Inflammatory macrophage treated with lipopolysaccharide for 4 hours (primary cell): ENCODE measurements at places on chromosomes 16 and 17.

DNA sequence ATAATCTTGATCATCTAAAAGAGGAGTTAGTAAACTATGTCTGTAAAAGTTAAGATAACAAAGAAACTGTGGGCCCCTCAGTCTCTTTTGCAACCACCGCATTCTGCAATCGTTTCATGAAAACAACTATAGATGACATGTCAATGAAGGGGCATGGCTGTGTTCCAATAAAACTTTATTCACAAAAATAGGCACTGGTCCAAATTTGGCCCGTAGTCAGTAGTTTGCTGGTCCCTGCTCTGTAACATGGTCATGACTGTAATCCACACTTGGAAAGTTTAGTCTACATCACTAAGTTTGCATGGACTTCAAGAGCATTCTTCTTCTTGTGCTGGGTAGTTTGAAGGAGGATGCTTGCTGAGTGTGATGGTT is 299.3 kb upstream of the PSMD7 start:
- no peak for DNase-seq

GRCh38 chr17:39638317-39638716 is 1.4 kb downstream of the STARD3 start:
- DNase-seq, result no peak

- no peak for DNase-seq
These were observed 33.4 kb downstream of the RPTOR start for GRCh38 chr17:80577876-80578570.

DNA sequence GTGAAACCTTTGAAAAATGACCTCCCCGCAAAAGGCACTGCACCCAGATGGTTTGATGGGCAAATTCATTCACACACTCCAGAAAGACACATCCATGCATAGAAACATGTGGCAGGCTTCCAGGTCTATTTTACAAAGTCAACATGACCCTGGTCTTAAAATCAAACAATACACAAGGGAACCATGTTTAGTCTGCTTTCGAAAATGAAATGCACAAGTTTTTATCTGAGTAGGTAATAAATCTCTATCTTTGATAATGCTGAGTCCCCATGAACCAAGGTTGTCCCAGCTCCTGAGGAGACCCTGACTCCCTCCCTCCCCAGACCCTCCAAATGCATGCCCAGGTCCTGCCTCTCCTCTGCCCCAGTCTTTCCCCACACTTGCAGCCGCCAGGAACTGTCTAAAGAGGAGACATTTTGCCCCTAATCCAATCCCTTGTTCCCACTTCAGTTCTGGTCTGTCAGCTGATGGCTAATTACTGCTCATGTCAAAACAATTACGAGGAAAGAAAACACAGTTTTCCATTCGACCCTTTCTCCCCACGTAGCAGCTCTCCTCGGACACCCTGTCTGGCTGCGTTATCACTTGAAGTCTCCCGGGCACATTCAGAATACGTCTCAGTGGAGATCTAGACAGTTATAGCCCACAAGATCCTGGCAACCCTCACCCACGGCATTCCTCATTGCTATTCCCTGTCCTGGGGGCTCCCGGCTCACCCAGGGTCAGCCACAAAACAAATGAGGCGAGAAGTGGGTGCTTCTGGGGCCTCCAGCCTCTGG is 68.8 kb upstream of the RCVRN start:
- no peak for DNase-seq

GRCh38 chr17:7916808-7917207 is 719 bp upstream of the RNF227 start:
- DNase-seq, result no peak

DNA sequence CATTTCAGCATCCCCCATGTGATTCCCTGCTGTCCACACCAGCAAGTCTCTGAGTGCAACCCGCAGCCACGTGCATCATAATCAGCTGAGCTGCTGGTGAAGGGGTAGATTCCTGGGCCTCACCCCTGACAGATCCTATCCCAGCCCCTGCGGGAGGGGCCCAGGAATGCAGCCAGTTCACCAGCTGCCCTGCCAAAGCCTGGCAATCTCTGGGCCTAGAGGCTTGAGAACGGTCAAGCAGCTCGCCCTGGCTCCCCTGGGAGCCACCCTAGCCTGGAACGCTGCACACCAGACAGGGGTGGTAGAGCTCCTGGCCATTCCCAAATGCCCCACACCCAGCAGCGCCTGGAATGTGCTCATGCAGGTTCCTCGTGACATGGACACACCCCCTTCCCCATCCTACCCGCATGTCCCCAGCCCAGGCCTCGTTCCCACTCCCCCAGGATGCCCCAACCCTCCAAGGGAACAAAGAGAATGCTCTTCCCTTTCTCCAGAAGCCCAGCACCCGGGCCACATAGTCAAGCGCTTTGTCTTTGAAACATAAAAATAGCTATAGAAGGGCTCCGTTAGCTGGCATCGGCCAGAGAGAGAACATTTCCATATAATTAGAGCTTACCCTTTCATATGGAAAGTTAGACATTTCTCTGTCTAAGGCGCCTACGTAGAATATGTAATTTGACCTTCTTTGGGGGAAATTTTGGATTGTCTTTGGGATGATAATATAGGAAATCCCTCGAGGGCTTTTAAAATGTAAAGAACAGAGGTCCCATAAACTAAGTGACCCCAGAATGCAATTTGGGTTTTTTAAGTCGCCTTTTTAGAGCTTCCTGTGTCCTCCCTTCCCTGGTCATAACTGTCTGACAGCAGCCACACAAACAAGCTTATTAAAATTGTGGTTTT is 3.4 kb downstream of the CEP295NL start:
- no peak for DNase-seq

DNA sequence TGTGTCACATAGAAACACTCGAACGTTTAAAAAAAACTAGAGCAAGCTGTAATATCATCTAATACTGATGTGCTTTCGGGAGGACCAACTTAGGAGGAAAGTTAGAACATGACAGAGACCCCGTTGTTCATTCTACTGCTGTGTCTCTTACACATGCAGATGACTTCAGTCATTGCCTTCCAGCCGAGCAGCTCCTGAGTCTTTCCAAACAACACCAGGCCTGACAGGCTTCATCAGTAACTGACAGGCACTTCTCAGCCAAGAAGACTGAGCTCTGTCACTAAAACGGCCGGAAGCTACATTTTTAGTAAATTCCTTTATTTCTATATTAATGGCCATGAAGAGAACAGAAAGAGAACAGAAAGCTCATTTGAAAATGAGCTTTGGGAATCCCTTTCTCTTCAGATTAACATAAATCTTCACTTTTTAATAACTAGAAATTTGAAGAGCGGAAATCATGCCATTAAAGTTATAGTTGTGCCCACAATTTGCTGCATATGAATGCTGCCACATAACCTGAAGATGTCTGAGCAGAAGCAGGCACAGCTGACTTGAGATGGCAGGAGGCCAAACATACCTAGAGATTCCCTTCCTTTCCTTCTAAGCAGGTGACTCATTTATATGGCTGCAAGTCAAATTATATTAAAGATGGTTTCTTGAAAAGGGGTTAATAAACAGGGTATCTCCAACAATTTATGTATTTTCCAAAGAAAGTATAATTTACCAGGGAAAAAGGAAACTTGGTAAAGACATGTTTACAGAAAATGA is 148.9 kb downstream of the ITFG1 start:
- no peak for DNase-seq

DNA sequence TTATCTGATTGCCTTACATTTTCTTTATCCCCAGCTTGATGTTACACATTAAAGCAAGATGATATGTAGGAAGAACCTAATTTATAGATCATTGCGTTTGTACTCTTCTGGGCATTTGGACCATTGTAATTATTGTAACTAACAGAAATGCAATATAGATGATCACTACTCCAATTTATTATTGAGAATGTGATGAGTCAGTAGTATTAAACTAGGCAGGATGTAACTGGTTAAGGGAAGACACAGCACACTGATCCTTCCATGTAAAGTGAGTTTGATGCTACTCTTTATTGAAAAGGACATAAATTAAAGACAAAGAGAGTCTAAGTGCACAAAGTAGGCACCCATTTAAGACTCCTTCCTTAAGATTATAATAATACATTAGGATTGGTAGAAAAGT is 223.8 kb downstream of the KIF2B start:
- no peak for DNase-seq

GRCh38 chr17:80029258-80029974 is 6.3 kb downstream of the TBC1D16 start:
- peak; percentile 64 for DNase-seq

DNA sequence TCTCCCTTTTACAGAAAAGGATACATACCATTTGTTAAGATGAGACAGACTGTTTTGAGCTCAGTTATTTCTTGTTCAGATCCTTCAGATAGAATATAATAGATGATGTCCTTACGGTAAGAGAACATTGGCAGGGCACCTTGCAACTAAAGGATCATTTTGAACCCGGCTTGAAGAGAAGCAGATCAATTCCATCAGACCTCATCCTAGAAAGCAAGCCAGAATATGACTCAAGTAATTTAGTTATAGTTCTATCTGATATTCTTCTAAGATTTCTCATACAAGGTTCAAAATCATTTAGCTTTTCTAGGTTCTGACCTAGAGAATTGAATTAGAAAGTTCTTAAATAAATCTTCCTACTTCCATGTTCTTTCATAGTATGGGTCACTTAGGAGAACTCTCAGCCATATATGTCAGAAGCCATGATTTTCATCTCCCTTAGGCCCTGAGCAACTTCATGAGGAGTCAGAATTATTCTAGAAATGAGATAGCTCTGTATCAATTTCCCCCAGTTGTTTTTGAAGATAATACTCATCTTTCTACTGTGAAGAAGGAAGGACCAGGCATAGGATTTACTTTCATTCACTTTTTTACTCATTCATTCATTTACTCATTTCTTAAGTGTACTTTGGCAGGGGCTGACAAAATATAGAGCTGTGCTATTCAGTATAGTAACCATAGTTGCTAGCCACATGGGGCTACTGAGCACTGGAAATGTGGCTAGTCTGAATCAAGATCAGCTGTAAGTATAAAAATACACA is 2.5 kb upstream of the CMTM1 start:
- no peak for DNase-seq

- no peak for DNase-seq
These were observed 7.9 kb downstream of the MTMR4 start for GRCh38 chr17:58506354-58507080.

GRCh38 chr17:76735006-76735405 is 2.1 kb downstream of the SRSF2 start:
- DNase-seq, result peak; percentile 66

- no peak for DNase-seq
These were observed 36.7 kb downstream of the TK2 start for GRCh38 chr16:66513111-66513723.

GRCh38 chr17:29686993-29687590 is 64.4 kb upstream of the CORO6 start:
- no peak for DNase-seq

DNA sequence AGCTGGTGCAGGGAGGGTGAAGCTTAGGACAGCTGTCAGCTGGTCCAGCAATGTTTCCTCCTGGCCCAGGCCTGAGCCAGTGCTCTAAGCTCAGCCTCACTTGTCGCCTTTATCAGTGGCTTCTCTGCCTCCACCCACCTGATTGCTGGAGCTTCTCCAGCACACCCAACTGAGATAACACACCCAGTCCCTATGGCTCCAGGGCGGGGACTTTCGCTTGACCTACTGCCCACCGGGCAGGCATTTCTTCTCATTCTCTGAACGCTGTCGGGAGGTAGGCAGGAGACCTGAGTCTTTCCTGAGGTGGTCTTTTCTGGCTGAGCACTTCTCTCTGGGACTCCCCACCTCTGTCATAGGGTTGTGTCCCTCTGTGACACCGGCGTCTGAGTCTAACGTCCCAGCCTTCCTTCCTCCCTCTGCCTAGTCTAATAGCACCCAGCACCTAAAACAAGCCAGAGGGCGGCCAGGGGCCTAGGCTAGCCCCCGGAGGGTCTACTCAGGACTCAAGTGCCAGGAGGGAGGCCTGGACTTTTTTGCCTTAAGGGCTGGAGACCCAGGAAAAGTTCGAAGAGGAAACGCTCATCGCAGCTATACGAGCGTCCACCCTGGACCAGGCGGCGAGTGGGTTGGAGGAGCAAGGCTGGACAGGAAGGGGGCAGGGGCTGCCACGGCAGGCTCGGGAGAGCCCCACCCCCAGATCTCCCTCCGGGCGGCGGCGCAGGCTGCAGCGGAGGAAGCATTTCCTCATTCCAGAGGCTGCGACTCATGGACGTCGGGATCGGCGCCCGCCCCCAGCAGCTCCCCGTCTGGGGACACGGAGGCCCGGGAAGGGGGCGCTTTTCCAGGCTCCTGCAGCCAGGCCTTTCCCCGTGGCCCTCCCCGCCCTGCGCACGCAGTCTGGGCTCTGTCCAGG is 756 bp downstream of the TAX1BP3 start:
- peak; percentile 59 for DNase-seq

- no peak for DNase-seq
These were observed 36.8 kb upstream of the DLX4 start for GRCh38 chr17:49932138-49932723.

- DNase-seq, result no peak
These were observed 408.9 kb downstream of the GRIN2A start for GRCh38 chr16:9773289-9773688.

DNA sequence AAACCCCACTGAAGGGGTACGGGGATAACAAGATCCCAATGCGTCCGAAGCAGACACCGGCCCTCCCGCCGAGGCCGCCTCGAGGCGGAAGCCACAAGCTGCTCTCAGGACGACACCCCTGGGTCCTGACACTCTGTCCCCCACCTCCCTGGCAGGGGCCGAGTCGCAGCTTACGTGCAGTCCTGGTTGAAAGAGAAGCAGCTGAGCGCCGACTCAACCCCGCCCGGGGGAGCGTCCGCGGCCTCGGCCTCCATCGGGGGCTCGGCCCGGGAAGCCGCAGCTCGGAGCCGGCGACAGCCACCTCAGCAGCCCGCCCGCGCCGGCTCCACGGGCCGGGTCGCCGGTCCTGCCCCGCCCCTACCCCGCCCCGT is at the start of gene WIPI1:
WIPI1 (minus strand) TSS at position 329 of the 371 bp plus-strand sequence; CDS start at position 254, 75 bp downstream.
- no peak for DNase-seq

DNA sequence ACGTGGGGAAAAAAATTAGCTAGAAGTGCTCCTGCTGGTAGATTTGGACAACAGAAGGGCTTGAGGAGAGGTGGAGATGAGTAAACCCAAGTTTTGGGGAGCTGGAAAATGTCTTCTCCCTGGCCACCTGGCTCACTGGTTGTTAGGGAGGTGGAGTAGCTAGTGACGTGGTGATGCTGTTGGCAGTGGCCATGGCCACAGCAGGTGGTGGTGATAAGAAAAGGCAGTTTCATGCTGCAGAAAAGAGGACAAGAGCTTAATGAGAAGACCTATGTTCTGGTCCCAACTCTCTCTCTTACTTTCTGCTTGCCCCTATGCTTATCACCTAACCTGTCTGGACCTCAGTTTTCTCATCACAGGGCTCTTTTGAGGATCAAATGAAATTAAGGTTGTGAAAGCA is 223.5 kb upstream of the N4BP1 start:
- DNase-seq, result no peak

DNA sequence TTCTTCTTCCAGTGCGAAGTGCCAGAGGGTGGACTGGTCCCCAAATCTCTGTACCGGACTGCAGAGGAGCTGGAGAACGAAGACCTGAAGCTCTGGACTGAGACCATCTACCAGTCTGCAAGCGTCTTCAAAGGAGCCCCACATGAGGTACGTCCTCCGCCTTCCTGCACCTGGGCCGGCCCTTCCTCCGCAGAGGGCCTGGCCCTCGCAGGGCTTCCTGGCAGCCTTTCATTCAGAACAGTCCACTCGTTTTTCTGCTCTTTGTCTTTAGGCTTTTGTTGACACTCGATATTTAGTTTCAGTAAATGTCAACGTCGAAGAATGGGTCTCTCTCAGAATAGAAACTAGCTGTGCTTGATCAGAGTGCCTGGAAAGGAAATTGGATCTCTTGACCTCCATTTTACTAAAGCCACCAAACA is 68.6 kb downstream of the SEC14L1 start:
- no peak for DNase-seq

- DNase-seq, result peak; percentile 59
These were observed 596 bp downstream of the UNKL start for GRCh38 chr16:1413684-1414531.

- no peak for DNase-seq
These were observed 102.8 kb downstream of the SSH2 start for GRCh38 chr17:29827179-29827578.

- DNase-seq, result no peak
These were observed 12.0 kb upstream of the ADAT1 start for GRCh38 chr16:75635036-75635435.
